Central memory CD4-positive, alpha-beta T cell (primary cell): ENCODE measurements at places on chromosomes 13 and 19.

DNA sequence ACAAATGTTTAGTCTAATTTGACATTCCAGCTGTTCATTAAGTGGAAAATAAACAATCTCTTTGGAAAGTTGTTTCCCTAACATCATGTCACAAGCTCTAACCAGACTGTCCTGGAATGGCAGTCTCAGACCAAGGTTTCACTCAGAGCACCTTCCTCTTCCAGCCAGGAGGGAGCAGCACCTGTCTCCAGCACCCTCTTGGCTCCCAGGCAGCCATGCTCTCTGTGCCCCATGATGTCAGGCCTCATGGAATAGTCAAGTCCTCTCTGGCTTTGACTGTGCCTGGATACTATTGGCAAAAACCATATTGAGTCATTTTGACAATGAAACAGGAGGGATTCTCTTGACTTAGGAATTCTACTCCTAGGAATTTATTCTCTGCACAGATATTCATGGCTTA, 171.4 kb downstream of the OXGR1 start:
- no peak for DNase-seq

GRCh38 chr13:101499406-101499805, 46.9 kb downstream of the ITGBL1 start:
- DNase-seq, result no peak

DNA sequence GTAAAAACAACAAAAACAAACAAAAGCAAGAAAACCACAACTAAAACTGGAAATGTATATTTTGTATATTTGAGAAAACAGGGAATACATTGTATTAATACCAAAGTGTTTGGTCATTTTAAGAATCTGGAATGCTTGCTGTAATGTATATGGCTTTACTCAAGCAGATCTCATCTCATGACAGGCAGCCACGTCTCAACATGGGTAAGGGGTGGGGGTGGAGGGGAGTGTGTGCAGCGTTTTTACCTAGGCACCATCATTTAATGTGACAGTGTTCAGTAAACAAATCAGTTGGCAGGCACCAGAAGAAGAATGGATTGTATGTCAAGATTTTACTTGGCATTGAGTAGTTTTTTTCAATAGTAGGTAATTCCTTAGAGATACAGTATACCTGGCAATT, 17.1 kb downstream of the KLF5 start:
- no peak for DNase-seq

DNA sequence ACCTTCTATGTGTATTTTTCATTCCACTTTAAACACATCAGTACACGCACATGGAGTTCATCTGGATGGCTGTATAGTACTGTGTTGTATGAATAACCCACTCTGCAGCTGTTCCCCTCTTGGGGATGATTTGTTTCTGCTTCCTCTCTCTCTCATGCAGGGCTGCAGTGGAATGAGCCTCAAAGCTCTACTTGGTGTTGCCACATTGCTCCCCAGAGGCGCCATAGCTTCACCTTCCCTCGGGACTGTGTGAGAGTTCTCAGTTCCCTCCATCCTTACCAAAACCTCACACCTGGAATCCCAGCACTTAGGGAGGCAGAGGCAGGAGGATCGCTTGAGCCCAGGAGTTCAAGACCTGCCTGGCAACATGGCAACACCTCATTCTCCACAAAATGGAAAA, 28.4 kb upstream of the GPR183 start:
- no peak for DNase-seq

- DNase-seq, result no peak
Observed at GRCh38 chr13:111484959-111485358, 164.5 kb downstream of the TEX29 start.
